ENCODE measurements at places on chromosomes 4 and X.

GRCh38 chr4:158796370-158797140 lies 27.7 kb downstream of the FNIP2 start:
- H3K27me3 ChIP-seq: no peaks in the 10 kb centered on the region
- no peak overlapping the region for H3K4me3 ChIP-seq
- no peak overlapping the region for H3K27ac ChIP-seq
- no peaks in the 10 kb centered on the region for H3K4me1 ChIP-seq
- no peaks in the 10 kb centered on the region for H3K36me3 ChIP-seq

DNA sequence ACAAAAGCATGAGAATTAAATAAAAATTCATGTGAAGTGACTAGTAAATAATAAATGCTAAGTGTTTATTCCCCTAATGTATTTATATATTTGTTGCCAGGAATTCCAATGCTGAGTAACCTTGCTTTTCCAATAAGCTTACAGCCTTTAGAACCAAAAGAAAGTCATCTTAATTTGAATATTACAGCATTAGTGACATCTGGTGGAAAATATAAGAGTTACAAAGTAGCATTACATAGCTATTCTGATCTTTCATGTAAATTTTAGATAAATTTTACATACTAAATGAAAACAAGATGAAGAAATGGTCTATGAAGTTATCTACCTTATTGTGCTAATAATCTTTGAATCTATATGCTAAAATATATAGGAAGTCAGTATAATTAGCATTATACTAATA lies 10.4 kb downstream of the MAD2L1 start:
- no peaks in the 10 kb centered on the region for H3K27me3 ChIP-seq
- peaks cover 25% of the 10 kb centered on the region for H3K36me3 ChIP-seq
- no peak overlapping the region for H3K4me3 ChIP-seq
- H3K27ac ChIP-seq: no peak overlapping the region
- H3K4me1 ChIP-seq: peaks cover 6% of the 10 kb centered on the region
- no peak for DNase-seq

DNA sequence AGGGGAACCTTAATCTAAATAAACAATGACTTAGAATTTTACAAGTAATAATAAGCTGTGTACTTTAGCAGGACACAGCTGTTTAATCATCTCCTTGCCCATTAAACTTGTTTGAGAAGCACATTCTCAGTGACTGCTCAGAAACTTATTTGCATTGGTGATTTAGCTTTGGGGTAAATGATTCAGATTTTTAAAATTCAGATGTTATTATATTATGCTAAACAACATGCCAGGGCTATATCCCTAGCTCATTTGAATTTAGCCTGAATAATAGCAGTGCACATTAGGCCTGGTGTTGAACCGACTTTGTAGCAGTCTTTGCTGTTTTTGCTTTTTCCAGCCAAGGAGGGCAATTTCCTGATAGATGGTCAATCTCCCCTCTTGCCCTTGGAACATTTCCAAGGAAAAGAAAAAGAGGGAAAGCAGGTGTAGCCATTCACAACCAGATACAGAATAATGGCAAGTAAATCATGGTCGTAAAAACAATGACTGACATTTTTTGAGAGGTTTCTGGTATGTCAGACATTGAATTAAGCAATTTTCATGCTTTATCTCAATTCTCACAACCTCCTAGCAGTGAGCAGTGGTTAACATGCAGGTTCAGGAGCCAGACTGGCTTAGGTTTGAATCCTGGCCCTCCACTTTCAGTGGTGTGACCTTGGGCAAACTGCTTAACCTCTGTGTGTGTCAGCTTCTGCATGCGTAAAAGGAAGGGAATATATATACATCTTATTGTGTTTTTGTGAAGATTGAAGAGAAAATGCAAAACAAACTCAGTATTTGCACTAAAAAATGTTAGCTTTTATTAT lies 16.8 kb downstream of the ARHGEF38 start:
- no peak for DNase-seq
- no peaks in the 10 kb centered on the region for H3K4me1 ChIP-seq
- H3K27ac ChIP-seq: no peak overlapping the region
- H3K27me3 ChIP-seq: no peaks in the 10 kb centered on the region
- H3K36me3 ChIP-seq: no peaks in the 10 kb centered on the region

DNA sequence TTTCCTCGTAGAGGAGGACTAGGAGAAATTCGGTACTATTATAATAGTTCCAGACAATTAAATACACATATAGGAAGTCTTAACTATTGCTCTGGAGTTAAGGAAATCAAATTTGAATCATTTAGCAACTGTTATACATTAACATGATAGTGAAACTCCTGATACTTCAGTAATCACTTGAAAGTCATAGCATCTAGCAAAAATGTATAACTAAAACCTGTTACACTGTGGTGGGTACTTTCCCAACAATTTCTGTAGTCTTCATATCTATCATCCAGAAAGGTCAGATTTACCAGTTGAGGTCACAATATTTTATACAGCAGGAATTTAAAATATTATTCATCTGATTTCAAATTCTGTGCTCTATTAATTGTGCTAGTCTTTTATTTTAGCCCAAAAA lies 669.6 kb upstream of the PCDH10 start:
- H3K4me3 ChIP-seq: no peak overlapping the region
- no peak for DNase-seq
- H3K27me3 ChIP-seq: no peaks in the 10 kb centered on the region
- no peaks in the 10 kb centered on the region for H3K36me3 ChIP-seq

GRCh38 chr4:114999880-115000279 lies 113.5 kb downstream of the NDST4 start:
- no peaks in the 10 kb centered on the region for H3K4me1 ChIP-seq
- no peak overlapping the region for H3K4me3 ChIP-seq
- H3K27me3 ChIP-seq: no peaks in the 10 kb centered on the region
- no peak overlapping the region for H3K27ac ChIP-seq
- no peaks in the 10 kb centered on the region for H3K36me3 ChIP-seq

DNA sequence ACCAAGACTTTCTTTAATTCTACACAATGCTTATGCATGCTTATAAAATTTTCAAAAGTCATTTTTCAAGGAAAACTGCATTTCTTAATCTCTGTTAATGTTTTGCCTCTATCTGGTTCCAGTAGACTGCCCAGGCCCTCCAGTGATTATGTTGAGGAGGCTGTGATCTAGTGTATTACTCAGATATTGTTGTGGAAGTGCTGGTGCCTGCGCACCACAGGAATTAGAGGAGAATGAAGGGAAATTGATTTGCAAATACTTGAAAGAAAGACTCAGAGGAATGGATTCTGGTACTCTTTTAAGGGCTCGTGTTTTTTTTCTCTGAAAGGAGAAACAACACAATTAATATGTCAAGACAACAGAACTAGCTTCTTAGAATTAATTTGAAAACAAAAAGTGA lies 1015.1 kb downstream of the RPA4 start:
- no peaks in the 10 kb centered on the region for H3K27me3 ChIP-seq
- H3K4me1 ChIP-seq: no peaks in the 10 kb centered on the region
- no peak overlapping the region for H3K4me3 ChIP-seq
- H3K36me3 ChIP-seq: no peaks in the 10 kb centered on the region
- H3K27ac ChIP-seq: no peak overlapping the region

DNA sequence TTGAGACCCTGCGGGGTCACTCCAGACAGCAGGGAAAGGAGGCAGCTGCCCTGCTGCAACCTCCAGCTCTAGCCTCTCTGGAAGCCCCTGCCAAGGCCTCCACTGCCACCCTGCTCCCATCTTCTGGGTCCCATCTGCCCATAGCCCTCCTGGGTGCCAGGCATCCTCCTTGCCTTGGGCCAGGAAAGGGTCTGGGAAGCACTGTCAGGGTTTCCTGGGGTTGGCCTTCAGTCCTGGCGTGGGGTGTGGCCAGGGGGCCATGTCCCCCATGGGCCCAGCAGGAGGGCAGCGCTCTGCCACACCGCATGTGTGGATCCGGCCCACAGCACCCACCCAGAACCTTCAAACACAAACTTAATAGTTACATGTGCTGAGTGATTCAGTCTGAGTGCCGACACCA lies 3.4 kb upstream of the CPLX1 start:
- no peak overlapping the region for H3K4me3 ChIP-seq
- no peak overlapping the region for H3K27ac ChIP-seq
- H3K4me1 ChIP-seq: peaks cover 3% of the 10 kb centered on the region

DNA sequence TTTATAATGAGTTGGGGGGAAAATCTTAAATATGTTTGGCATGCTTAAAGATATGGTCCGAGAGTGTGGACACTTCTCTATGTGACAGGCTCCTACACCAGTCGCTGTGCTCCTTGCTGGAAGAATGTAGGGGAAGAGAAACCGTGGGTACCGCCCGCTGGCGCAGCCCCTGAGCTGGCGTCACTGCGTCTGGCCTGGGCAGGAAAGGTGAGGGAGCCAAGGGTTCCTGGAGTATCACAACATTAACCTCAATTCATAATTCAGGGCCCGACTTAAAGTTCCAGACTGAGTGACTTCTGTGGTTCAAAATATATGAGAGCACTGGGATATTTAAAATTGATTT lies 95.1 kb downstream of the GATB start:
- H3K27me3 ChIP-seq: peaks cover 3% of the 10 kb centered on the region
- DNase-seq: no peak
- no peak overlapping the region for H3K4me3 ChIP-seq
- peaks cover 9% of the 10 kb centered on the region for H3K4me1 ChIP-seq
- no peak overlapping the region for H3K27ac ChIP-seq

DNA sequence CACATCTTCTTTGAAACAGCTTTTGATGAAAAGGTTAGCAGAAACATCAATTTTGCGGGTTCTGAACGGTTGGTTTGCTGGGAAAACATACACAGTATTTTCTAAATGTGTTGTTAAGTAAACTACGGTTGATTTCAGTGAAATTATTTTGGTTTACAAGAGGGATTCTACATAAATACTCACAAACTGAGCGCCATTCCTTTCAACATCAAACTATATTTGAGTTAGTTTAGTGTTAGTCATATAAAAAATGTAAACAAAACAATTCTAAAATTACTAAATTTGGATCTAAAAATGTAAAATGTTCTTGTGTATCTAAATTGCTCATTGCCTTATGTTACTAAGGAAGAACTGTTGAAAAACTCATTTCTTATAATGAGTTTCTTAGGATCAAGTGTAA lies 425.6 kb downstream of the PCDH18 start:
- H3K4me3 ChIP-seq: no peak overlapping the region
- no peaks in the 10 kb centered on the region for H3K36me3 ChIP-seq

- H3K4me3 ChIP-seq: no peak overlapping the region
- DNase-seq: no peak
- H3K36me3 ChIP-seq: no peaks in the 10 kb centered on the region
- no peaks in the 10 kb centered on the region for H3K4me1 ChIP-seq
These were observed 13.3 kb upstream of the CD99 start for GRCh38 chrX:2677764-2678163.

DNA sequence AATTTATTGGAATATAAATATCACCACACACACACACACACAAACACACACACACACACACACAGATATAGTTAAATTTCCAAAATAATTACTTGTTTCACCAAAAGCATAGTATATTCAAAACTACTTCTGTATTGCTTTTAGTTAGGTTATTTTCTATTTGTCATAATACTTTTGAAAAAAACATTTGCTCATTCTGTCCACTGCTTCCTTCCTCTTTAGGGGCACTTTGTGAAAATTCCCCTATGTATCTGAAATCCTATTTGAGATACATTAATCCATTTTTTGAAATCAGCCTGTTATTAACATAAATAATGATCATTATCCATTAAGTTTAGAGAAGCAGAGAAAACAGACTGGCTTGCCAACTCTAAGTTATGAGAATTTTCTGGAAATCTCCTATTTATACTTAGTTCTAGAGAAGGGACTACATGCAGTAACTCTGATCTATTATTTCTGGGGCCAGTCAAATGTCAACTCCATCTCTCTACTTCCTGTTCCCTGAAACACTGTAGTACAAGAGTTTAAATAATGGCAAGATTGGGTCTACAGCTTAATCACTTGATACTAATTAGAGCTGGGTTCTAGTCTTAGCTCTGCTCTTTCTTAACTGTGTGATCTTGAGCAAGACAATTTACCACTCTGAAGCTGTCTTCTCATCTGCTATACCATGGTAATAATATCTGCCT lies 54.4 kb upstream of the GPR174 start:
- no peak overlapping the region for H3K4me3 ChIP-seq
- DNase-seq: no peak
- no peak overlapping the region for H3K27ac ChIP-seq
- H3K27me3 ChIP-seq: no peaks in the 10 kb centered on the region
- H3K36me3 ChIP-seq: peaks cover 6% of the 10 kb centered on the region

GRCh38 chr4:80322716-80323115 lies 12.8 kb upstream of the CFAP299 start:
- H3K36me3 ChIP-seq: no peaks in the 10 kb centered on the region
- H3K4me1 ChIP-seq: no peaks in the 10 kb centered on the region
- H3K4me3 ChIP-seq: no peak overlapping the region
- H3K27ac ChIP-seq: no peak overlapping the region
- peak; percentile 26 for DNase-seq

DNA sequence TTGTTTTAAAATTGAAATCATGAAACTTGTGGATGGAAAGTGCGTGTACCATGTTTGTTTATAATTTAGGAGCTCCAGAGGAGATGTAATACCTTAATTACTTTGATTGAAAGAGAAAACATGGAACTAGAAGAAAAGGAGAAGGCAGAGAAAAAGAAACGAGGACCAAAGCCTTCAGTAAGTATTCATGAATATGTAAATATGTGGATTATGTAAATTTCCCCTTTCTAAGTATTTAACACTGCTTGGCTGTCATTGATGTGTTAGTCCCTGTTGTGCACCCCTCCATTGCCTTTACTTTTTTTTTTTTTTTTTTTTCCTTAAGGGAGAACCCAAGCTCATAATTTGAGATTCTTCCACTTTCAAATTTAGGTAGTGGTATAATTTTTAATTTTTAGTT lies 36.4 kb downstream of the SMARCA5 start:
- no peak overlapping the region for H3K4me3 ChIP-seq
- no peaks in the 10 kb centered on the region for H3K27me3 ChIP-seq
- peaks cover 49% of the 10 kb centered on the region for H3K36me3 ChIP-seq
- H3K27ac ChIP-seq: no peak overlapping the region
- no peaks in the 10 kb centered on the region for H3K4me1 ChIP-seq
